ENCODE measurements at places on chromosomes 5 and 9.

DNA sequence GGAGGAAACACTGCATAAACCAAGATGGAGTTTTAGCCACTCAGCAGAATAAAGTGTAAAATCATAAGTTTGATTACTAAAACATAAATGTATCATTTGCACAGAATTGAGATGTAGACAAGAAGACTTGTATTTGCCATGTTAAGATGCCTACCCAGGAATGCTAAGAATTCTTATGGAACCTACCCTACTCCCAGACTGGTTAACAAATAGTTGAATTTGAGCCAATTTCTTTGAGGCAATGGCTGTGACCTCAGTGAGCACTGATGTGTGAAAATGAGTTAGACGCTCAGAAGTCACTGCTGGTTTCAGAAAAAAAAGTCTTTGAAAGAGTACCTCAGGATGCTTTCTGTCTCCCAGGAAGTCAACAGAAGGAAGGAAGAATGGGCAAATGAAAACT lies 95.6 kb downstream of the ESM1 start:
- no peak overlapping the region for H3K4me3 ChIP-seq
- no peaks in the 10 kb centered on the region for H3K36me3 ChIP-seq
- no peaks in the 10 kb centered on the region for H3K4me1 ChIP-seq
- DNase-seq, result no peak
- peaks cover 83% of the 10 kb centered on the region for H3K27me3 ChIP-seq

GRCh38 chr9:109027176-109027575 lies 13.9 kb upstream of the CTNNAL1 start:
- peaks cover 33% of the 10 kb centered on the region for H3K36me3 ChIP-seq
- no peaks in the 10 kb centered on the region for H3K27me3 ChIP-seq
- H3K4me1 ChIP-seq, result peaks cover 4% of the 10 kb centered on the region
- DNase-seq, result no peak

DNA sequence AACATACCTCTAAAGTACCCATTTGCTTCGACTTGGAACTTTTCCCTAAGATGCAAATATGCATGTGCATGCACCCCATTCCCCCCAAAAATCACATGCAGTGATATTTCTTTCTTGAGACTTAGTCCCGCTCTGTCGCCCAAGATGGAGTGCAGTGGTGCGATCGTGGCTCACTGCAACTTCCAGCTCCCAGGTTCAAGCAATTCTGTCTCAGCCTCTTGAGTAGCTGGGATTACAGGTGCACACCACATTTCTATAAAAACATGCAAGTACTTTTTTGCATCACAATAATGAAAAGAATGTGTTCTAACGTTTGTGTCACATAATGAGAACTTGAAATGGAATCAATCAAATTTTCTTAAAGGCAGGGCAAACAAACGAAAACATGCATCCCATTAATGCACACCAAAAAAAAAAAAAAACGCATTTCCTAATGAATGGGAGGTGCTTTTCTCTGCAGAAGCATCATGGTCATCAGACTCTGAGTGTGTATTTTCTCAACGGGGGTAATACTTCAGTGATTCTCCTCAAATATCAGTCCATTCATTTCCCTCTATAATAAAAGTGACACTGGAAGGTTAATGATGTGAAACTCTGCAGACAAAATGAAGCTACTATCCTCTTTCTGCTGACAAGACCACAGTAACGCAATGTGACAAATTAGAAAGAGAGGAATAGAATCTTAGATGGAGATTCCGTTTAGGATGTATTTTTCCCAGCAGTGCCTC lies 389.4 kb downstream of the CTNND2 start:
- H3K4me1 ChIP-seq, result no peaks in the 10 kb centered on the region
- DNase-seq, result no peak
- H3K4me3 ChIP-seq, result no peak overlapping the region

DNA sequence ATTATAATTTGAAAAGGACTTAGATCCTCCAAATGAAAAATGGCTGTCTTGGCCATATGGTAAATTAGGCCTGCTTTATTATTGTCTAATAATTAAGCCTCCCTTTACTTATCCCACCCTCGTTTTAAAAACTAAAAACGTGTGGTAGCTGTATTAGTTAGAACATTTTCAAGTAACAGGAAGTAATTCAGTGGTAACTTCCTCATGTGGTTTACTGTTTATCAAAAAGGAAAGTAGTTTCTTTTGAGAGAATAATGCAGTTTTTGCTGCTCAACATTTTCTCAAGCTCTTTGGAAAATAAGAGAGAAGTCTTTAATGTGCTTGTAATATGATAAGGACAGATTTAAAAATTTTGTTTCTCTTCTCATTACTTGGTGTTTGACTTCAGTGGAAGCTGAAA lies 26.0 kb downstream of the ZCCHC7 start:
- H3K27ac ChIP-seq, result peak overlapping the region; percentile 78
- peaks cover 38% of the 10 kb centered on the region for H3K36me3 ChIP-seq
- peaks cover 34% of the 10 kb centered on the region for H3K4me1 ChIP-seq
- H3K27me3 ChIP-seq, result no peaks in the 10 kb centered on the region

DNA sequence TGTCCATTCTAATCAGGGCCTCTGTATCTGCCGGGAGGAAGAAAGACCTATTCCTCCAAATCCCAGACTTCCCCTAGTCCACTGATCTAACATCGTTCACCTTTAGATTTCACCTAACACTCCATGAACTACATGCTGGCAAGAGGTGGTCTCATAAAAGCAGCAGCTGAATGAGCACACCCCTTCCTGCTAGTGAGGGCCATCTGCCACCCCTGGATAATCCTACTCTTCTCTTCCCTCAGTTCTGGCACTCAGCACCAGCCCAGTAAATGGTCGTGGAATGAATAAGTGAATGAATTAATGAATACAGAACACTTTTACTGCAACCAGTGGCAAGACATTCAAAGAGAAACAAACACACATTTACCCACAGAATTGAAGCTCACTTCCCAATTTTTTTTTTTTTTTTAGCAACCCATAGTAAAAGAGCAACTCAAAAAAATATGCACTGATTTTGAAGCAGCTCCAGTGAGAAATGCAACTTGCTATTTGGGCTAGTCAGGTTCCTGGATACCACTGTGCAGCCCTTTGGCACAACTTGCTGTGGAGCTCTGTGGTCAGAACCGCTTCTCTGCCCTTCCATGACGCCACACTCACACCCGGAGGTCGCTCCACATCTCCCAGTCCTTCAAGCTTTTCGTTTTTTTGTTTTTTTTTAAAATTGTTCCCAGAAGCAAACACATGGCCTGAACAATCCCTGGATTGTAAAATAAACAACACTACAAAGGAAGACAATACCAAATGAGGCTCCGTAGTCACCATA lies 6.2 kb downstream of the RNF183 start:
- no peak overlapping the region for H3K4me3 ChIP-seq
- no peak for DNase-seq
- H3K27me3 ChIP-seq, result peaks cover 15% of the 10 kb centered on the region
- H3K4me1 ChIP-seq, result peaks cover 2% of the 10 kb centered on the region
- no peak overlapping the region for H3K27ac ChIP-seq
- H3K36me3 ChIP-seq, result peaks cover 12% of the 10 kb centered on the region

GRCh38 chr5:151470439-151470838 lies 23.0 kb downstream of the SLC36A1 start:
- H3K4me3 ChIP-seq, result no peak overlapping the region
- no peak overlapping the region for H3K27ac ChIP-seq
- H3K4me1 ChIP-seq, result no peaks in the 10 kb centered on the region

DNA sequence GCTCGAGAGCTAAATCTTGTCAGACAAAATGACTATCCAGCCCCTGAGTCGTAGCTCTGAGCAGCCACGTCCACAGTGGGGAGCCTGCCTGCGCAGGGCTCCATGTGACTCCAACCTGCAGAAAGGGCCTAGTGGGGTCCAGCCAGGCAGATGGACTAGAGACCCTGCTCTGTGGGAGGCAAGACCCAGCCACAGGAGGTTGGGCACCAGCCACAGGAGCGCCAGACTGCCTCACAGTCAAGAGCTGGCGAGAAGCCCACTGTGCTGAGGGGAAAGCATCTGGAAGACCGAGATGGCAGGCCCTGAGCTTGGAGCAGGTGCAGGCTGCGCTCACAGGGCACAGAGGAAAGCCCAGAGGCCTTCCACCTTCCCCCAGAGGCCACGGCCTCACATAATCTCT lies 61.4 kb downstream of the C5orf15 start:
- H3K36me3 ChIP-seq, result no peaks in the 10 kb centered on the region
- no peak overlapping the region for H3K4me3 ChIP-seq
- no peak overlapping the region for H3K27ac ChIP-seq
- no peaks in the 10 kb centered on the region for H3K27me3 ChIP-seq
- no peaks in the 10 kb centered on the region for H3K4me1 ChIP-seq

- H3K27ac ChIP-seq, result no peak overlapping the region
- H3K4me1 ChIP-seq, result no peaks in the 10 kb centered on the region
- H3K4me3 ChIP-seq, result no peak overlapping the region
- no peak for DNase-seq
- H3K36me3 ChIP-seq, result no peaks in the 10 kb centered on the region
Measured at GRCh38 chr9:104895572-104895971, 32.4 kb downstream of the ABCA1 start.

GRCh38 chr9:16157651-16158050 lies 604.8 kb downstream of the CCDC171 start:
- no peak for DNase-seq
- peaks cover 6% of the 10 kb centered on the region for H3K27me3 ChIP-seq
- H3K36me3 ChIP-seq, result no peaks in the 10 kb centered on the region
- H3K27ac ChIP-seq, result no peak overlapping the region

- H3K4me1 ChIP-seq, result peaks cover 5% of the 10 kb centered on the region
- H3K27ac ChIP-seq, result no peak overlapping the region
- H3K36me3 ChIP-seq, result peaks cover 38% of the 10 kb centered on the region
- no peak overlapping the region for H3K4me3 ChIP-seq
Measured at GRCh38 chr5:43676083-43676840, 73.3 kb downstream of the NNT start.

DNA sequence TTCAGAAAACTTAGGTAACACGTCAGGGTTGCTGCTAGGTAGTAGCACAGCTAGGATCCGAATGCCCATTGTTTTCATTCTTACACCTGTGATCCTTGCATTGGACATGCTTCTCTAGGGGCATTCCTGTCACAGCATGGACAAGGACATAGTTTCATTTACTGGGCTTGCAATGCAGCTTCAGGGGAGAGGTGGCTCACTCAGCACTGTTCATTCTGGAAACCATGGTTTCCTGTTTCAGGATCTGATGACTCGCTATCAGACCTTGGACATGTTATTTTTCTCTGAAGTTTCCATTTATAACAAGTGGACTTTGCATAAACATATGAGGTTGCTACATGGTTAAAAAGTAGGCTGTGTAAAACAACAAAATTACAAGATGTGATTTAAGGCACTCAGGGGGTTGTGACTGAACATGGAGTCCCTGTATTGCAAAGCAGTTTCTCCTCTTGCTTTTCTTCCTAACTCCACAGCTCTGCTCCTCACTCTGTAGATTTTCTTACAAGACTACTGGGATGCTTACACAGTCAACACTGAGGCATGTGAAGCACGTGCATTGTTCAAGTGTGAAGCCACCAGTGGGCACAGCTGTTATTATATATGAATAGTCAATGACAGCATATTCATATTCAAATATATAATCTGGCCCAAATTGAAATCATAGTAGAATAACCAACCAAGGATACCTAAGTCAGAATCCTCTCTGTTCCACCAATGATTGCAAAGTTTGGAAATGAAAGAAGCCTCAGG lies 66.1 kb upstream of the STK32A start:
- H3K27ac ChIP-seq, result no peak overlapping the region
- H3K27me3 ChIP-seq, result no peaks in the 10 kb centered on the region
- H3K4me3 ChIP-seq, result no peak overlapping the region
- H3K36me3 ChIP-seq, result no peaks in the 10 kb centered on the region
- H3K4me1 ChIP-seq, result peaks cover 3% of the 10 kb centered on the region

- no peak overlapping the region for H3K27ac ChIP-seq
- H3K36me3 ChIP-seq, result no peaks in the 10 kb centered on the region
- no peaks in the 10 kb centered on the region for H3K4me1 ChIP-seq
- H3K27me3 ChIP-seq, result no peaks in the 10 kb centered on the region
Measured at GRCh38 chr9:112531666-112532282, 45.1 kb downstream of the KIAA1958 start.

DNA sequence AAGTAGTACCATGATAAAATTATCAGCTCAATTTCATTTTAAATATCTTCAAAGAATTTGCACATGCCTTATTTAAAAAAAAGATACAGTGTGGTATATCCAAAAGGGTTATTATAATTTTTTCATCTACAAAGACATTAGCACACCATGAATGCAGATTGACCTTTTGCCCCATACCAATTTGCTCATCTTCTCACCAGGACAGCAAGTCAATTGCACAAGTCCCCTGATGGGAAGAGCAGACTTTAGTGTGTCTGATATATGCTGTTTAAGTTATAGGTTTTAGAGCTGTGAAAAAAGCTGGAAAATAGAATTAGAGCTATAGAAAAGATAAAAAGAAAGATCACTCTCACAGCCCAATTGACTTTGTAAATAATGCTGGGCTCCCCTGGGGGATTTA lies 325.8 kb upstream of the CDH6 start:
- H3K4me1 ChIP-seq, result no peaks in the 10 kb centered on the region
- no peak overlapping the region for H3K4me3 ChIP-seq
- no peak overlapping the region for H3K27ac ChIP-seq
- H3K36me3 ChIP-seq, result no peaks in the 10 kb centered on the region
- DNase-seq, result no peak

DNA sequence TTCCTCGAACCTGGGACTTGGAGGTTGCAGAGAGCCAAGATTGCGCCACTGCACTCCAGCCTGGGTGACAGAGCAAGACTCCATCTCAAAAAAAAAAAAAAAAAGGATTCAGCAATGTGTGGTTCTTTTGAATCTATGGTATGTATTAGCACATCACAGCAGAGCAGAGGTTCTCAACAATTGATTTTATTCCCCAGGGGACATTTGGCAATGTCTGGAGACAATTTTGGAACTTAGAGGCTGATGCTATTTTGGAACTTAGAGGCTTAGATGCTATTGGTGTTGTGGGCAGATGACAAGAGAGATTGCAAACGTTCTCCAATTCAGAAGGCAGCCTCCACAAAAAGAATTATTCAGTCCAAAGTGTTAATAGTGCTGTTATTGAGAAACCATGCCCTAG lies 115.2 kb downstream of the TMC1 start:
- H3K4me1 ChIP-seq, result no peaks in the 10 kb centered on the region
- H3K4me3 ChIP-seq, result no peak overlapping the region
- no peak overlapping the region for H3K27ac ChIP-seq
- H3K27me3 ChIP-seq, result peaks cover 3% of the 10 kb centered on the region
- no peaks in the 10 kb centered on the region for H3K36me3 ChIP-seq

GRCh38 chr9:89865357-89865756 lies 260.5 kb downstream of the GADD45G start:
- no peak for DNase-seq
- H3K27me3 ChIP-seq, result peaks cover 4% of the 10 kb centered on the region
- H3K27ac ChIP-seq, result no peak overlapping the region
- no peaks in the 10 kb centered on the region for H3K4me1 ChIP-seq
- H3K4me3 ChIP-seq, result no peak overlapping the region

DNA sequence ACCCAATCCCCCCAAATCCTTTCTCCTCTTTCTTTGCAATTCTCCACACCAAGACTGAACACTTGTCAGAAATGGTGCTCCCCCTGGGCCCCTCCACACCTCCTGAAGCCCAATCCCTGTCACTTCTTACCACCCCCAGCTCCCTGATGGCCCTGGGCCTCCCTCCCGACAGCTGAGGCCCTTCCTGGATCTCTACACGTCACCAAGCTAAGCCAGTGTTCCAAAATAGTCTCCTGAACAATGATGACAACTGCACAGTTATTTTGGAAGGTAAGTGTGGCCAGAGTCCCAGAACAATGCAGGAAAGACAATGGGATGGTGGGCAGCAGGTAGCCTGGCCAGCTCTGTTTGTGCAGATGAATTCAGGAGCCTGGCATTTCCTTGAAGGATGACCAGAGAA lies 63.7 kb upstream of the PRSS3 start:
- H3K36me3 ChIP-seq, result no peaks in the 10 kb centered on the region
- H3K4me1 ChIP-seq, result no peaks in the 10 kb centered on the region
- H3K27ac ChIP-seq, result no peak overlapping the region
- H3K4me3 ChIP-seq, result no peak overlapping the region
- H3K27me3 ChIP-seq, result peaks cover 25% of the 10 kb centered on the region

Data from activated CD4-positive, alpha-beta T cell treated with anti-CD3 and anti-CD28 coated beads, Interleukin-2, amount 10 ng/mL, durations not matched to agents 7 days and 5 days (primary cell).